ENCODE measurements at places on chromosomes 6 and 20.

GRCh38 chr20:44166008-44166407 lies 21.0 kb downstream of the JPH2 start:
- no peak overlapping the region for H3K27ac ChIP-seq
- no peak for DNase-seq
- no peaks in the 10 kb centered on the region for H3K4me1 ChIP-seq
- no peaks in the 10 kb centered on the region for H3K27me3 ChIP-seq
- no peaks in the 10 kb centered on the region for H3K36me3 ChIP-seq

GRCh38 chr6:45653117-45653883 lies 275.6 kb upstream of the SUPT3H start:
- H3K27me3 ChIP-seq: no peaks in the 10 kb centered on the region
- no peak for DNase-seq
- H3K27ac ChIP-seq: no peak overlapping the region
- H3K36me3 ChIP-seq: no peaks in the 10 kb centered on the region
- H3K4me3 ChIP-seq: no peak overlapping the region

DNA sequence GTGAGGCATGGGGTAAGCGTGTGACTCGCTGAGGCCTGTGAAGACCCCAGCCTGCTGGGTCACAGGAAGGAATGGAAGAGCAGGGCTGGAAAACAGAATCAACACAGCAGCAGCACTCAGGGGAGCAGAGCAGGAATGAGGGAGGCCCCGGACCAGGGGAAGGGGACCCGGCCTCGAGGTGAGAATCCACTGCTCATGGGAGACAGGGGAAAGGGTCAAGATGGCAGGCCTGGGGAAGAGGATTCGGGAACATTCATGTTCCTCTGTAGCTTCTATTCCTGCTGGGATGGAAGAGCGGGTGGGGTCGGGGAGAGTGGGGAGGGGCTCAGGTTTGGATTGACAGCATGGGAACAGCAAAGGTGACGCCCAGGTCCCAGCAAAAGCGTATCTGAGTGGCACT lies 59.4 kb downstream of the NPEPL1 start:
- H3K27me3 ChIP-seq: peaks cover 2% of the 10 kb centered on the region
- H3K36me3 ChIP-seq: no peaks in the 10 kb centered on the region
- no peaks in the 10 kb centered on the region for H3K4me1 ChIP-seq
- no peak overlapping the region for H3K27ac ChIP-seq
- no peak overlapping the region for H3K4me3 ChIP-seq

GRCh38 chr6:91438570-91438969 lies 851.7 kb upstream of the MAP3K7 start:
- H3K4me3 ChIP-seq: no peak overlapping the region
- no peaks in the 10 kb centered on the region for H3K36me3 ChIP-seq
- no peak overlapping the region for H3K27ac ChIP-seq
- H3K4me1 ChIP-seq: no peaks in the 10 kb centered on the region
- no peak for DNase-seq

DNA sequence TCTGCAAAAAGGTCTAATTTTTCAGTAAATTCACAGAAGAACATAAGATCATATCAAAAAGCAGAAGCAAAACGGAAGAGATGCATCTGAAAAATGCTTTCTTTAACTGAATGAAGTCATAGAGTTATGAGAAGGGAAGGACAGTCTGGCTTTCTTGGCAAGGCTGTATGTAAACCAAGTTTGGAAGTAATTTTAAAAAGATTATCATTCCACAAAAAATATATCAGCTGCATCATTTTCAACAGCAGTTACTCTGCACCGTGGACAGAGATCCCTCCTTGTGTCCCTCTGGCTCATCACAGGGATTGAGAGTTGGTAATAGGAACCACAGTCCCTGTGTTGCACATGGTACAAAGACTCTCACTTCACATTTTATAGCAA lies 258.5 kb downstream of the HIVEP2 start:
- H3K4me3 ChIP-seq: no peak overlapping the region
- no peak for DNase-seq
- no peaks in the 10 kb centered on the region for H3K4me1 ChIP-seq
- H3K27ac ChIP-seq: no peak overlapping the region
- H3K27me3 ChIP-seq: no peaks in the 10 kb centered on the region
- no peaks in the 10 kb centered on the region for H3K36me3 ChIP-seq

DNA sequence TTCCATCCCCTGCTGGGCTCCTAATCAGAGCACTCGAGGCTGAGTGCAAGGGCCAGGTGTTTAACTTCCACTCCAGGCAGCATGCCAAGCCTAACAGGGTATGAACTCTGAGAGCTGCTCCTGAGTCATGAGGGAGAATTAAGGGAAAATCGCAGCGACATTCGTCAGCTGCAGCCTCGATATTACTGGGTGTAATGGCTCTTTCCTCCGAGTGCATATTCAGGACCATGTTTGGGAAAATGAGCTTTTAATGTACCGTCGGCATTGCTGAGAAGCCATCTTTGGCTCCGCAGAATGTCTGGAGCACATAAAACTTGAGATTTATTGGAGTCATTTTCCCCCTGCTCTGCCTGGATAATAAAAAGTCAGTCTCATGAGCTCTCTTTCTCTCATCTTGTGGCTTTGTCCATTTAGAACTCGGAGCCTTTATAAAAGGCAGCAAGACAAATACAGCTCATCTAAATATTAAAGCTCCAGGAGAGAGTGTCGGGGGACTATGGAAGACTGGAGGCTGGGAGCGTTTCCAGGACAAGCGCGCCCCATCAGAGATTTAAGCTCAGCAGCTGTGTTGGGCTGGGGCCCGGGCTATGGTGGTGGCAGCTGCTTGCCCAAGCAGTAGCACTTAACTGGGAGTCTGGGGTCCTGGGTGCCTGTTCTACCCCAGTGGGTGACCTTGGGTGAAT lies 103.7 kb downstream of the TOX2 start:
- no peaks in the 10 kb centered on the region for H3K36me3 ChIP-seq
- H3K27ac ChIP-seq: peak overlapping the region; percentile 47
- H3K4me1 ChIP-seq: peaks cover 4% of the 10 kb centered on the region

DNA sequence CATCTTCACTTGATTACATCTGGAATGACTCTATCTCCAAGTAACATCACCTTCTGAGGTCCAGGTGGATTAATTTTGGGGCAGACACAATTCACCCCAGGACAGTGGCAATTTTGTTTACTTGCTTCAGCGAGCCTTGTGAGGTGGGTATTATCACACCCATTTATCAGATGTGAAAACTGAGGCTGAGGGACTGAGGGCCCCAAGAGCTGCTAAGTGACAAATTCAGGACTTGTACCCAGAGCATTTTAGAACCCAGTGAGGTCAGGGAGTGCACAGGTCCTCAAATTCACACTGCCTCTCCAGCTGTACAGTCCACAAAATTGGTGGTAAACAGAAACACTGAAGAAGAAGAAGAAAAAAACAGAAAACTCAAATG lies 125.2 kb upstream of the PMEPA1 start:
- no peaks in the 10 kb centered on the region for H3K36me3 ChIP-seq
- no peak for DNase-seq
- peaks cover 2% of the 10 kb centered on the region for H3K27me3 ChIP-seq
- H3K4me1 ChIP-seq: no peaks in the 10 kb centered on the region
- H3K4me3 ChIP-seq: no peak overlapping the region

DNA sequence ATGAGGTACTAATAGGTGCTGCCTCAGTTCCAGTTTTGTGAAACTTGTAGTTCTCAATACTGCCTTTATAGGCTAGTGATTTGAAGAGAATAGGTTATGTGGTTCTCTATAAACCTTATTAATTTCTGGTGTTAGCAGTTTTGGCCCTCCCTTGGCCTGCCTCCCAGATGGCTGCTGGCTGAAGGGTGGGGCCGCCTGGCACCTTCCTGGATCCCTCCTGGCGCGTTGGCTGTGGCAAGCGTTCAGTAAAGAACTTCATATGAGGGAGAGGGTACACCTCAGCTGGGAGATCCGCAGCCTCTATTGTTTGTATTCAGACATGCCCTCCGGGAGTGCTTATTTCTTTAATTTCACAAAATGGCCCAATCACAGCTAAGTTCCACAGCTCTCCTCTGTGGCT lies 51.9 kb downstream of the FAM120B start:
- no peak overlapping the region for H3K4me3 ChIP-seq
- H3K27ac ChIP-seq: no peak overlapping the region
- H3K36me3 ChIP-seq: peaks cover 10% of the 10 kb centered on the region

DNA sequence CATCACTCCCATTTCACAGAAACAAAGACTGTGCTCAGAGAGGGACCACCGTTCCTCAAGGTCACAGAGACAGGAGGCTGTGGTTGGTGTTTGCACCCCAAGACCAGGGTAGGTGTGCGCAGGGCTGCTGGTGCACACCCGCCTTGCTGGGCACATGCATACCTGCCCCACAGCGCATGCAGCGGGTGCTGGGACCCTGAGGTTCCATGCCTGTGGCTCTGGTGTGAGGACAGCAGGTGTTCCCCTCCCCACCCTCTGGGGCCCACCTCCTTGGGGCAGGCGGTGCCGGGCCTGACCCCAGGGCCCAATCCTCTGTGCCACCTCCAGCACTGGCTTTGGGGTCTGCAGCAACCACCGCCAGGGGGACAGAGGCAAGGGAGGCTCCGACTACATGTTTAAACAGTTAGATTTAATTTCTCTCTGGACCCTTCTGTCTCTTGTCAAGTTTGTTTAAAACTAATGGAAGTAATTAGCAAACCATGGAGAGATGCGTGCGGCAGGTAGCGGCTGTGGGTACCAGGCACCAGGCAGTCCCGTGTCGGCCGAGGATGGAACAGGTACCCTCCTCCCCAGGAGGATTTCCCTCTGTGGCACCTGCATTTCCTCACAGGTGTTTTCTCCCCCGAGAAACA lies 327.8 kb downstream of the TAF4 start:
- no peaks in the 10 kb centered on the region for H3K36me3 ChIP-seq
- no peak overlapping the region for H3K27ac ChIP-seq

- no peak overlapping the region for H3K27ac ChIP-seq
- H3K4me1 ChIP-seq: no peaks in the 10 kb centered on the region
- no peaks in the 10 kb centered on the region for H3K27me3 ChIP-seq
- DNase-seq: no peak
- no peaks in the 10 kb centered on the region for H3K36me3 ChIP-seq
- no peak overlapping the region for H3K4me3 ChIP-seq
Measured at GRCh38 chr6:107196152-107196551, 80.8 kb upstream of the BEND3 start.

GRCh38 chr20:420721-421574 lies 12.8 kb downstream of the RBCK1 start:
- no peak overlapping the region for H3K4me3 ChIP-seq
- H3K4me1 ChIP-seq: no peaks in the 10 kb centered on the region
- peak; percentile 55 for DNase-seq
- no peaks in the 10 kb centered on the region for H3K27me3 ChIP-seq
- no peak overlapping the region for H3K27ac ChIP-seq

GRCh38 chr20:54606380-54606779 lies 131.0 kb downstream of the DOK5 start:
- no peaks in the 10 kb centered on the region for H3K36me3 ChIP-seq
- no peak overlapping the region for H3K4me3 ChIP-seq
- no peak for DNase-seq
- H3K27ac ChIP-seq: no peak overlapping the region
- no peaks in the 10 kb centered on the region for H3K4me1 ChIP-seq
- H3K27me3 ChIP-seq: no peaks in the 10 kb centered on the region

DNA sequence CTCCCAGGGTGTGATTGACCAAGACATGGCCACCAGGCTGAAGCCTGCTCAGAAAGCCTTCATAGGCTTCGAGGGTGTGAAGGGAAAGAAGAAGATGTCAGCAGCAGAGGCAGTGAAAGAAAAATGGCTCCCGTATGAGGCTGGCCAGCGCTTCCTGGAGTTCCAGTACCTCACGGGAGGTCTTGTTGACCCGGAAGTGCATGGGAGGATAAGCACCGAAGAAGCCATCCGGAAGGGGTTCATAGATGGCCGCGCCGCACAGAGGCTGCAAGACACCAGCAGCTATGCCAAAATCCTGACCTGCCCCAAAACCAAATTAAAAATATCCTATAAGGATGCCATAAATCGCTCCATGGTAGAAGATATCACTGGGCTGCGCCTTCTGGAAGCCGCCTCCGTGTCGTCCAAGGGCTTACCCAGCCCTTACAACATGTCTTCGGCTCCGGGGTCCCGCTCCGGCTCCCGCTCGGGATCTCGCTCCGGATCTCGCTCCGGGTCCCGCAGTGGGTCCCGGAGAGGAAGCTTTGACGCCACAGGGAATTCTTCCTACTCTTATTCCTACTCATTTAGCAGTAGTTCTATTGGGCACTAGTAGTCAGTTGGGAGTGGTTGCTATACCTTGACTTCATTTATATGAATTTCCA lies 4.6 kb upstream of the SNRNP48 start:
- H3K27me3 ChIP-seq: no peaks in the 10 kb centered on the region
- no peak for DNase-seq
- H3K27ac ChIP-seq: no peak overlapping the region
- no peaks in the 10 kb centered on the region for H3K4me1 ChIP-seq

DNA sequence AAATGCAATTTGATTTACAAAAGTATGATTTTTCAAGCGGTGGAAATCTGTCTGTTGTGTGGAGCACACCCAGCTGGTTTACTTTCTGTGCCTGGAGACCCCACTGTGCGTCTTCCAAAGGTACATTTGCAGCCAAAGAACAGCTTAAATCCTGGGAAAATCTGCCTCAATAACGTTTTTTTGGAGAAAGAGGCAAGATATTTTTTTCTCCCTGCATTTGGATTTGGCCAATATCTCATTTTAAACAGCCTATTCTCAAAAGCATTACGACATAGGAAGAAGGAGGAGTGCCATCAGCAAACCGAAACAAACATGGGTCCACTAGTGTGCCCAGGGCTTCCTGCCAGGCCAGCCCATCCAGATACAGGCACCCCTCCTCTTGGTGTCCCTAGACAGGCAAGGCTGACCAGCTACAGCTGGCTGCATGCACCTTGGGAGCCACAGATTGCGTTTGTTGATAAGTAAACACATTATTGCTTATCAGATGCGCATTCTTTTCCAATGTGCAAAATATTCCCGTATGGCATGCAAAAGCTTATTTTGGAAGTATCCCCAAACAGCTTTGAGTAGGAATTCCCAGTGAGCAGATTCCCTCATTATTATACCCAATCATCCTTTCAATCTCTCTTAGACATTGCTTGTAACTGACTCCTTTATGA lies 184.5 kb upstream of the MARCKS start:
- no peak overlapping the region for H3K27ac ChIP-seq
- no peak overlapping the region for H3K4me3 ChIP-seq
- DNase-seq: no peak
- no peaks in the 10 kb centered on the region for H3K36me3 ChIP-seq

GRCh38 chr6:146962329-146962728 lies 241.9 kb upstream of the STXBP5 start:
- peaks cover 3% of the 10 kb centered on the region for H3K27me3 ChIP-seq
- H3K4me1 ChIP-seq: no peaks in the 10 kb centered on the region
- no peak overlapping the region for H3K27ac ChIP-seq
- no peaks in the 10 kb centered on the region for H3K36me3 ChIP-seq
- DNase-seq: no peak
- no peak overlapping the region for H3K4me3 ChIP-seq

- no peak overlapping the region for H3K27ac ChIP-seq
- H3K27me3 ChIP-seq: no peaks in the 10 kb centered on the region
- no peaks in the 10 kb centered on the region for H3K4me1 ChIP-seq
- no peak for DNase-seq
- no peaks in the 10 kb centered on the region for H3K36me3 ChIP-seq
- H3K4me3 ChIP-seq: no peak overlapping the region
Measured at GRCh38 chr6:53581856-53582255, 37.0 kb upstream of the GCLC start.

All from small intestine (tissue), 16 donors.